ENCODE measurements at places on chromosomes 6 and 20. TPM values are rescaled to one million over a fixed set of nuclear protein-coding genes. Genes with fewer than 3 reads are reported as not detected.

The SLC25A27 gene
- total RNA-seq: 36.9 TPM

The REM1 gene
- not detected for total RNA-seq

The RPS10 gene
- total RNA-seq: 1,644 TPM

The HLA-DRB1 gene
- not detected for total RNA-seq

GRCh38 chr6:156832231-156832647 is 55.1 kb downstream of the ARID1B start:
- peak; percentile 36 for DNase-seq
- no peak overlapping the region for H3K4me3 ChIP-seq
- no peaks in the 10 kb centered on the region for H3K27me3 ChIP-seq
- peaks cover 31% of the 10 kb centered on the region for H3K4me1 ChIP-seq
- H3K27ac ChIP-seq: no peak overlapping the region

DNA sequence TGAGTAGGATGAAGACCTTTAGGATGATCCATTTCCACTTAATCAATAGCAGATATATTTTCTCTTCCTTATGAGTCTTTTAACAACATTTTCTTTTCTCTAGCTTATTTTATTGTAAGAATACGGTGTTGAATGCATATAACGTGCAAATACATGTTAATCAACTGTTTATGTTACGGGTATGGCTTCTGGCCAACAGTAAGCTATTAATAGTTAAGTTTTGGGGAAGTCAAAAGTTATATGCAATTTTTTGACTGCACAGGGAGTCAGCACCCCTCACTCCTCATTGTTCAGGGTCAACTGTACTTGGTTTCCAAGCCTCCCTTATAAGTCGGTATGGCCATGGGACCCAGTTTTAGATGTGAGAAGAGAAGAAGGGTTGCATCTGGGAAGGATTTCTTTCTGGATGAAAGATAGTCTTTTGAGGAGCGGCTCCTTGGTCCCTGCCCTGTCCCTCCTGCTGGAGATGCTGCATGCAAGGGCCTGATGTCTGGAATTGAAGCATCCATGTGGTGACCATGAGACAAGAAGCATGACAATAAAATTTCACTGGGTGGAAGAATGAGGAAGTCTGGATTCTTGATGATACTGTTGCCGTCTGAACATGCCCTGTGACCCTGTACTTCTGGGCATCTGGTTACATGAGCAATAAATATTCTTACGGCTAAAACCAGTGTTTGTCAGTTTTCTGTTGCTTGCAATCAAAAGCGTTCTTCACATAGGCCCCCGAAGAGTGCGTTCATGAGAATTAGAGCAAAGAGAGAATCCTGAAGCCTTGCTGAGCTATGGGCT is 194.7 kb upstream of the PMEPA1 start:
- H3K27ac ChIP-seq: no peak overlapping the region
- no peak for DNase-seq
- no peaks in the 10 kb centered on the region for H3K36me3 ChIP-seq
- H3K4me1 ChIP-seq: peaks cover 13% of the 10 kb centered on the region
- peaks cover 51% of the 10 kb centered on the region for H3K27me3 ChIP-seq

GRCh38 chr20:16485401-16485800 is 87.8 kb downstream of the KIF16B start:
- H3K27ac ChIP-seq: no peak overlapping the region
- peaks cover 10% of the 10 kb centered on the region for H3K36me3 ChIP-seq
- H3K4me3 ChIP-seq: no peak overlapping the region
- peaks cover 5% of the 10 kb centered on the region for H3K4me1 ChIP-seq
- H3K27me3 ChIP-seq: no peaks in the 10 kb centered on the region

Data from MCF 10A (cell line).